ENCODE measurements at places on chromosomes 4 and X. TPM values are rescaled to one million over a fixed set of nuclear protein-coding genes. Genes with fewer than 3 reads are reported as not detected.

LAGE3 gene
- 19.5 TPM for total RNA-seq

ATP8A1 gene
- total RNA-seq, result 0.14 TPM

FGB gene
- total RNA-seq, result not detected

PRR32 gene
- not detected for total RNA-seq

NDNF gene
- total RNA-seq, result not detected

GRCh38 chr4:40395908-40396793, 61.0 kb downstream of the CHRNA9 start:
- DNase-seq, result no peak

DNA sequence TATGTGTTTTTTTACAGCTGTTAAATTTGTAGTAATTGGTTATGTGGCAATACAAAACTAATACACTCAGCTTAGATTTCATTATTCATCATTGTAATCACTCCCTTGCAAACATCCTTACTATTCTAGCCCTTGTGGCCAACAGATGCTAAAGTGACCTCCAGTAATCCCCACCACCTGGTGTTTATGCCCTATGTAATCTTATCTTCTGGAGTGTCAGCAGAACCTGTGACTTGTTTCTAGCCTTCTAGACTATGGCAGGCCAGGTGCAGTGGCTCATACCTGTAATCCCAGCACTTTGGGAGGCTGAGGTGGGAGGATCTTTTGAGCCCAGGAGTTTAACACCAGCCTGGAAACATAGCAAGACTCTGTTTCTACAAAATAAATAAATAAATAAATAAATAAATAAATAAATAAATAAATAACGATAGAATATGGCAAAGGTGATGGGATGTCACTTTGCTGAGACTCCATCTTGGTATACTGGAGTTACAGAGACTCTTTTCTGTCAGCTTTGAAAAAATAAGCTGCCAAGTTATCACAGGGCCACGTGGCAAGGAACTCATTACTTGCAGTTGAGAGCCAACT, 12.3 kb upstream of the TSR2 start:
- no peak for DNase-seq

GRCh38 chrX:73818200-73819116, 255.5 kb downstream of the CHIC1 start:
- DNase-seq, result no peak

DNA sequence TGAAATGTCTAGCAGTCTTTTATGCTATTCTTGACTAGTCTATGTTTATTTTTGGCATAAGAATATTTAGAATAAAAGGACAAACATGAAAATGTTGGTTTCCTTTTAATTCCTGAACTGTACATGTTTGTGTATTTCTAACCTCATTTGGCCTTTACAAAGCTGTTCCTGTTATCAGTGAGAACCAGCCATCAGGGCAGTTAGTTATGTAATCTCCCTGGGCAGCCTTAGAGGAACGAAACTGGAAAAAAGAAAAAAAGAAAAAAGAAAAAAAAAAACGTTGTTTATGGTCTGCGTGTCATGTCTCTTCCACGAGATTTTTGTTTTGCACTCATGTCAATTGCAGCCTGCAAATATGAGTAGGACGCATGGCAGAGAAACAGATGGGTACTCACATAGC, 193.7 kb downstream of the MAGEB5 start:
- DNase-seq, result no peak

DNA sequence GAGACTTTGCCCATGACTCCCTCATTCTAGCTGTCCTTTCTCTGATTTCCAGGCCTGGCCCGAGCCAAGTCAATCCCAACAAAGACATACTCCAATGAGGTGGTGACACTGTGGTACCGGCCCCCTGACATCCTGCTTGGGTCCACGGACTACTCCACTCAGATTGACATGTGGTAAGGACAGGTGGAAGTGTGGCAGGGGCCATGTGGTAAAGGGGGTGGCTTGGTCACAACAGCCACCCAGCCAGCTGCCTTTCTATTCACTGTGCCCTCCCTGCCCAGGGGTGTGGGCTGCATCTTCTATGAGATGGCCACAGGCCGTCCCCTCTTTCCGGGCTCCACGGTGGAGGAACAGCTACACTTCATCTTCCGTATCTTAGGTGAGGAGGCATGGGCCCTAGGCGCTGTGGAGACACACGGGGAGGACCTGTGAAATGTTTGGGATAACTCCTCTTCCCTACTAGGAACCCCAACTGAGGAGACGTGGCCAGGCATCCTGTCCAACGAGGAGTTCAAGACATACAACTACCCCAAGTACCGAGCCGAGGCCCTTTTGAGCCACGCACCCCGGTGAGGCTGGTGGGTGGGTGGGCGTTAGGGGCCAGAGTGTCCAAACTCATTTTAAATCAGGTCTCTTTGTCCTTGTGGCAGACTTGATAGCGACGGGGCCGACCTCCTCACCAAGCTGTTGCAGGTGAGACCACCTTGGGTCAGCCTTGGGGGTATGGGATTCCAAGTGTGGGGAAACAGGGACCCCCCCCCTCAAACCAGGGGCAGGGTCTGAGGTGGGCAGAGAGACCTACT, 6.1 kb upstream of the USP11 start:
- DNase-seq, result no peak

- no peak for DNase-seq
These were observed 89.3 kb downstream of the HNRNPD start for GRCh38 chr4:82284475-82284857.

GRCh38 chr4:153137159-153137558, 67.1 kb upstream of the TRIM2 start:
- DNase-seq, result no peak

DNA sequence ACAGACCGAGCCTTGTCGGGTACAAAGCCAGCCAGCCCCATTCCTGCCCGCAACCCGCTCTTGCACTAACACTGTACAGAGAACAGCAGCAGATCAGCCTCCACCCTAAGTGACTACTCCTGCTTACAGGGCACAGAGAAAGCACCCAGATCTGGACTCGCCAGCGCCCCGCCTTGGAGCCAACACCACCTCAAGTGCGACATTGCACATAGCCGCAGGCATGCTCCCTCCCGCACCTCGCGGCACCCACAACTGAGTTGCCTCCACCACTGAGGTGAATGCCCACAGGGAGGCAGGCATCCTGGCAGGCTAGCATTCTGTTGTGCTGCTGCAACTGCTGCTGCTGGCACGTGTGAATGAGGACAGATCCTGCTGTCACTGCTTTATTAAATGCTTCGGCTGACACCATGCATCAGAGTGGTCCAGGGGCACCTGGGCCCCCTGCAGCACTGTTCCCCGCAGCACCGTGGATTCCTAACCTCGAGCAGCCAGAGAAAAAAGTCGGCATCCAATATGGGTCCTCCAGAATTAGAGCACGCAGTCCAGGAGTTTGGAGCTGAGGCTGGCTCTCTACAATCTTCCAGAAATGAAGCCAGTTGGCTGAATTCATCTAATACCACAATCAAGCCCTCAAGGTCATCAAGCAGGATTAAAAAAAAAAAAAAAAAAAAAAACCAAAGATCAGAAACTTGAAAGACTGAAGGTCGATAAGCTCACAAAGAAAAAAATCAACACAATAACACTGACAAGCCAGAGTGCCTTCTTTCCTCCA, 352.9 kb downstream of the GASK1B start:
- no peak for DNase-seq

GRCh38 chr4:22417408-22417807, 98.5 kb downstream of the ADGRA3 start:
- no peak for DNase-seq

- no peak for DNase-seq
These were observed 27.1 kb upstream of the SLC25A6 start for GRCh38 chrX:1418901-1419544.

DNA sequence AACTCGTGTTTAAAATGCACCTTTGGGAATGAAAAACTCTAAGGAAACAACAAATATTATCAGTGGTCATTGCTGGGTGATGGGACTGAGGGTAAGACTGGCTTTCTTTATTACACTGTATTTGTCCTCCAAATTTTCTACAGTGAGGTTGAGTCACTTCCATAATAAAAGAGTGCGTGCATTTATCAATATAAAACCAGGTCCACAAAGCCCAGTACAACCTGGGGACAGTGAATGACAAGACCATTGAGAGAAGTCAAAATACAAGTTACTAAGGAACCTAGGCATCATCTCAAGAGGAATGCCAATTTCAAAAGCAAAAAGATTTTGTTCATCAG, 76.4 kb downstream of the MAGED4 start:
- no peak for DNase-seq

Data from foreskin keratinocyte (primary cell).